ENCODE measurements at places on chromosomes 11 and 22.

DNA sequence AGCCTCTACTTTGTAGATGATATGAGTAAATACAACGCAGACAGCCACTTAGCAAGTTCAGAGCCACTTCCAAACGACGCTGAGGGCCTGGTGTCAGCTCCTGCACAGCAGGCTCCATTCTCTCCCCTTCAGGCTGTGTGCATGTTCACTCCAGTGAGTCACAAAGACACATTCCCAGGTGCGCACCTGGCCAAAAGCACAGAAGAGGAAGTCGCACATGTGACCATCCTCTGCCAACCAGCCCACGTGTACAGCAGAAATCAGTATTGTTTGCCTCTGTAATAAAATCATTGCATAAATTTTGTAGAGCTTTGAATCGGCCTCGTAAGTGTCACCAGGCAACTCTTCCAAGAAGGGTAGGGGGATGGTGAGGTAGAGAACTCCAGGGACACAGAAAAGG lies 19.5 kb upstream of the TPH1 start:
- no peak for DNase-seq

DNA sequence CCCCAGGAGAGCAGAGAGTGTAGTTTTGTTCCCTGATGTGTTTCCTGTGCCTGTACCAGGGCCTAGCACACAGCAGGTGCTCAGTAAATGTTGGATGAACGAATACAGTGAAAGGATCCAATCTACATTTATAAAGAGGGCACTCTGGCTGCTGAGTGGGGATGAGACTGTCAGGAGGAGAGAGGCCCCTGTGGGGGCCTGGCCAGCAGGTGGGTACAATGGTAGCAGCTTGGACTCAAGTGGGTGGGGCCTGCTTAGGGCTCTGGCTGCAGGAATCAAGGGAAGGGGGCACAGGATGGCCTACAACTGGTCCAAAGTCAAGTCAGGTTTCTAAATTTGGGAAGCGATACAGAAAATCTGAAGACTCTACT lies 156.6 kb upstream of the GRK3 start:
- no peak for DNase-seq

DNA sequence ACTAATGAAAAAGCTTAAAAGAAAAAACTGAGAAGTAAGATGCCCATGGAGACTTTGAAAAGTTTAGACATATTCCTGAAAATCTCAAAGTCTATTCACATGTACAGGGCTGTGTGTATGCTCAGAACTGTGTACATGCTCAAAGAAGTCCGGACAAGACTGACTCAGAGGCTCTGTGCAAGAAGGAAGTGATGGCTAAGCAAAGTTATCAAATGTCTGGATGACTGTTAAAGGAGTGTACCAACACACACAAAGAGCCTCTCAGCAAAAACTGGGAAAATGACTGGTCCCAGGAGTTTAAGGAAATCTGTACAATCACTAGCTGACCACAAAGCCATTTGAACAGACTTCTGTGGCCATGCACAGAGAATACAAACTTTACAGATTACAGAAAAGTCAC lies 33.1 kb upstream of the ARHGAP32 start:
- DNase-seq: no peak

- no peak for DNase-seq
These were observed 8.2 kb downstream of the PNPLA3 start for GRCh38 chr22:43931771-43932170.

DNA sequence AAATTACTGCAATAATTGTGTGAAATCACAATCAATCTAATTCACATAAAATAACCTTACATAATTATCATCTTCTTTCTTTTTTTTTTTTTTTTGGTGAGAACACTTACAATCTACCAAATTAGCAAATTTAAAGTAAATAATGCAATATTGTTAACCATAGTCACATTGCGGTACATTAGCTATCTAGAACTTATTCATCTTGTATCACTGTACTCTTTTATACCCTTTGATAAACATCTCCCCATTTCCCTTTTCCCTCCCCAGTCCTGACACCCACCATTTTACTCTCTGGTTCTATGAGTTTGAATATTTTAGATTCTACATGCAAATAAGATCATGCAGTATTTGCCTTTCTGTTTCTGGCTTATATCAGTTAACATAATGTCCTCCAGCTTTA lies 24.0 kb upstream of the PRAME start:
- no peak for DNase-seq

DNA sequence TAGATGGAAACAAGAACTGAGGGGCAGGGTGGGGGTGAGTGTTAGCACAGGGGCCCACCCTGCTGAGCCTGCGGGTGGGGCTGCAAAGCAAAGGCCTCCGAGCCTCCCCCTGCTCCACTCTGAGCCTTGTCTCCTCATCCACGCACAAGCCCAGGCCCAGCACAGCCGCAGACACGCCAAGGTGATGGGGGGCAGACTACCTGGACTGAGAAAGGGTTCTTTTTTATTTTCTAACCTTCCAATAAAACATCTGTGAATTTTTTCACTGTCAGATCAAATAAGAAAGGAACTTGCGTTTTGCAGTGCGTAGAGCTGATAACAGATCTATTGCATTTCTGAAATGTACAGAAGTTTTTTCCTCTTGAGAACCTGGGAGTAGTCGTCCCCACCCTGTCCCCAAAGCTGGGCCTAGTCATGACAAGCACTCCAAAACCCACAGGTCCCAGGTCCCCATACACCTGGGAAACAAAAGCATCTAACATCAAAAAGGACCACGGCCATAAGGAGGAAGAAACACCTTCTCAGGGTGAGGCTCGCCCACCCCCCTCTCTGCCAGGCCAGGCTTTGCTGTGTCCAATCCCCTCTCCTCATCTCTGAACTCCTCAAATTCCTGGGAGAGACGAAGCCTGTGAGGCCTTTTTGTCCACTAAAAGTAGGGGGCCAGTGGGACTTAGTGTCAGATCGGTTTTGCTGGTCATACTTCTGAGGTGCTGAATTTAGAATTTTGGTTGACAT lies 22.7 kb upstream of the CD5 start:
- DNase-seq: no peak

Data from CD8-positive, alpha-beta memory T cell (primary cell).